ENCODE measurements at places on chromosomes 16 and 17.

DNA sequence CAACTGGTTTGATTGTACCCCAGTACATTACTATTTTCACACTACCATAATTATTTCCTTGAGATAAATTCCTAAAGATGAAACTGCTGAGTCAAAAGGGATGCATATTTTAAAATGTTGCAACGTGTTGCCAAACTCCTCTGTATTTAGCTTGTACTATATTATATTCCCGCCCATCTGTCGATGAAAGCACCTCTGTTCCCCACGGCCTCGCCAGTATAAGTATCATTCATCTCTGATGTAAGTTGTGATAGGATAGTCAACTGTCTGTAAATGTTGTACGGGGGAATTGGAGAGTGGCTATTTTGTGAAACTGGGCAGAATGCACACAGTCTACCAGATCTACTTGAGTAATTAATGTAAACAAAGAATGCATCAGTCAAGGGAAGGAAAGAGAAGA is 47.7 kb upstream of the TNRC6A start:
- no peak for DNase-seq

- no peak for DNase-seq
These were observed 1.6 kb downstream of the BORCS6 start for GRCh38 chr17:8188263-8188839.

DNA sequence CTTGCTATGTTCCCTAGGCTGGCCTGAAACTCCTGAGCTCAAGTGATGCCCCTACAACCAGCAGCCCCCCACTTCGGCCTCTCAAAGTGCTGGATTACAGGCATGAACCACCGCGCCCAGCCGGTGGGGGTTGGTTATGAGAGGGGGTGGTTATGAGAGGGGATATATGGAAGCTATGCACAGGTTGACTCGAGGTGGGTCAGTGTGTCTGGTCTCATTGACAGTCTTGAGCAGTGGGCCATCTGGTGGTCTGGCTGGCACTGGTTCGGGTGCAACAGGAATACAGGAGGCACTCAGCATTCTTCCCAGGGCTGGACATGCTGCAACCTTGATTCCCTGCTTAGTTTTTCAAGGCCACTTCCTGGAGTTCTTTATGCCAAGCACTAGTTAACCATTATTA is 5.6 kb upstream of the STX1B start:
- no peak for DNase-seq

DNA sequence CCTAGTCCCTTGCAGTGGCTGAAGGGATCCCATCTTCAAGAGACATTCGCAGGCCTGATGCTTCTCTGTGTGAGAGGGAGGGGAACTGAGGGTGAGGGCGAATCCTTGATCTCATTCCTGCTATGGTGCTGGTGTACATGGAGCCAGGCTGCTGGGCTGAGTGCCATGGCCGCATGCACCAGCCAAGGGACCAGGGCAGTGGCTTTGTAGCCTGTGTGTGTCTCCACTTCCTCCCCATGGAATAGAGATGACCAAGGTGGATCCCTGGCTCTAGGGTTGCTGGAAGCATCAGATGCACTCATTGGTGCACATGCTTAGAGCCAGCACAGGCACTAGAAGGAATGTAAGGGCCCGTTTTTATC is 195.0 kb downstream of the FOXL1 start:
- DNase-seq, result no peak

GRCh38 chr17:44530896-44531418 is 26.3 kb upstream of the FZD2 start:
- no peak for DNase-seq

- no peak for DNase-seq
These were observed 29.0 kb downstream of the HELZ start for GRCh38 chr17:67215991-67216421.

DNA sequence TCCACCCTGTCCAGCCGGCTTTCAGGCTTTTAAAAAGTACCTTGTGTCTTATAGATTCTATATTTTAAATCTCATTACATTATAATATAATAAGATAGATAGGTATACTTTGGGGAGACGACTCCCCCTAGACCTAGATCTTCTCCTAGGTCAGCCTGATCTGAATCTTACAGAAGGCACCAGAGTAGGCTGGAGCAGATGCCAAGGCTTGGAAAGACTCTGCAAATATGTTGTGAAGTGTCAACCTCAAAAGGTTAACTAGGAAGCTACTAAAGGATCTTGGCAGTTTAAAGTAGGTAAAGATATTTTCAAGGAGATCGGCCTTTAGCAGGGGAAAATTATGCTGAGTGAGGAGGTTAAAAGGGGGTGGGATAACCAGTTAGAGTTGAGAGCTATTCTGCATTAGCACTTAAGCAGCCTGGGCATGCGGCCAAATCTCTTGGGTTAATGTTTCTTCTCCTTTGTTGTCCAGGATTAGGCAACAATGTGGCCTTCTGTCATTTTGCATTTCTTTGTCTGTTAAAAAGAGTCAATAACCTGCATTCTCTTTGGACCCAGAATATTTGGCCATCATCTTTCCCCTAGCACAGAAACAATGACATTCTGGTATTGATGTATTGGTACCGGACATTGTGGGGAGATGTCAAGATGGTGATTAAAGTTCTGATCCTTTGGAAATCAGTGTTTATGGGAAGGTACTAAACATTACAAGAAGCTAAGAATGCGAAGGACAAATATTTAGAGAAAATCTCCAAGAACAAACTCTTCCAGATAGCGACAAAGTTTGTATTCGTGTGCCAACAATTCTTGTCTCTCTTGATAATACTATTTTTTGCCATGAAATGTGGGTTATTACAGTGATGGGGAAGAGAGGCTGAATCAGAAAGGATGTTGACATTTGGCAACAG is 51.2 kb upstream of the DHX40 start:
- DNase-seq, result no peak

GRCh38 chr17:48760411-48760810 is 31.9 kb upstream of the HOXB13 start:
- no peak for DNase-seq

GRCh38 chr17:4258867-4259266 is 4.9 kb downstream of the ANKFY1 start:
- no peak for DNase-seq

- DNase-seq, result no peak
These were observed 120.0 kb downstream of the PHKB start for GRCh38 chr16:47581114-47581513.

DNA sequence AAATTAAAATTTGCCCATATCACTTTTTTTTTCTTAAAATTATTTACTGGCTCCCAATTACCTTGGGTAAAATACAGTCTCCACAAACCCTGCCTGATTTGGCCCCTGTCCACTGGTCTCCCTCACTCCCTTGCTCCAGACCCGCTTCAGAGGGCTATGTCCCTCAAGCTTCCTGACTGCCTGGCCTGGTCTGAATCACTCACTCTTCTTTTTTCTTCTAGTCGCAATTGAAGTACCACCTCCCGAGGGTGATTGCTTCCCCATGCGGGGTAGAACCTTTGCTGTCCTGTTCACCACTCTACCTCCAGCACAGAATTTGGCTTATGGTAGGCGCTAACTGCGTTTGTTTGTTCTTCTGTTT is 598 bp upstream of the PGAP3 start:
- DNase-seq, result no peak

DNA sequence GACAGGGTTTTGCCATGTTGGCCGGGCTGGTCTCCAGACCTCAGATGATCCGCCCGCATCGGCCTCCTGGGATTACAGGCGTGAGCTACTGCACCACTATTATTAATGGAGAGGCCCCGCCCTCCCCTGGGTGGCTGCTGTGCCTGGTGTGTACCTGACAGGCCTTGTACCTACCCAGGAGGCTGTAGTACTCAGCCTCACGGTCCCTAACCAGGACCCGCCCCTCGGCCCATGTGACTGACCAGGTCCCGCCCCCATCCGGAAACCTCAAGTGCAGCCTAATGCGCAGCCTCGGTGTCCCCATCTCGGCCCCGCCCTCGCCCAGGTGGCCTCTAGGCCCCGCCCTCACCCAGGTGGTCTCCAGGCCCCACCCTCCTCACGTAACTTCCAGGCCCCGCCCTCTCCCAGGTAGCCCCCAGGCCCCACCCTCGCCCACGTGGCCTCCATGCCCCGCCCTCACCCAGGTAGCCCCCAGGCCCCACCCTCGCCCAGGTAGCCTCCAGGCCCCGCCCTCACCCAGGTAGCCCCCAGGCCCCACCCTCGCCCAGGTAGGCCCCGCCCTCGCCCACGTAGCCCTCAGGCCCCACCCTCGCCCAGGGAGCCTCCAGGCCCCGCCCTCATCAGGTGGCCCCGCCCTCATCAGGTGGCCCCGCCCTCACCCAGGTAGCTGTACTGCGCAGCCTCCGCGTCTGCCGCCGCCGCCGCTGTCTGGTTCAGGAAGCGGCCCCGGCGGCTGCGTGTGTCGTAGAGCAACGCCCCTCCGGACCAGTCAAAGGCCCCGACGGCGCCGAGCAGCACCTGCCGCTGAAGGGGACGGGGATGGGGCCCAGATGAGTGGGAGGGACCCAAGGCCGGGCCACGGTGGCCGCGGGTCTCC is 31.0 kb downstream of the HASPIN start:
- DNase-seq, result peak; percentile 59

- no peak for DNase-seq
These were observed at the start of gene TRIM47 for GRCh38 chr17:75878174-75878998. TRIM47 (minus strand) TSS chr17:75878581; CDS start chr17:75878548, 33 bp downstream.

DNA sequence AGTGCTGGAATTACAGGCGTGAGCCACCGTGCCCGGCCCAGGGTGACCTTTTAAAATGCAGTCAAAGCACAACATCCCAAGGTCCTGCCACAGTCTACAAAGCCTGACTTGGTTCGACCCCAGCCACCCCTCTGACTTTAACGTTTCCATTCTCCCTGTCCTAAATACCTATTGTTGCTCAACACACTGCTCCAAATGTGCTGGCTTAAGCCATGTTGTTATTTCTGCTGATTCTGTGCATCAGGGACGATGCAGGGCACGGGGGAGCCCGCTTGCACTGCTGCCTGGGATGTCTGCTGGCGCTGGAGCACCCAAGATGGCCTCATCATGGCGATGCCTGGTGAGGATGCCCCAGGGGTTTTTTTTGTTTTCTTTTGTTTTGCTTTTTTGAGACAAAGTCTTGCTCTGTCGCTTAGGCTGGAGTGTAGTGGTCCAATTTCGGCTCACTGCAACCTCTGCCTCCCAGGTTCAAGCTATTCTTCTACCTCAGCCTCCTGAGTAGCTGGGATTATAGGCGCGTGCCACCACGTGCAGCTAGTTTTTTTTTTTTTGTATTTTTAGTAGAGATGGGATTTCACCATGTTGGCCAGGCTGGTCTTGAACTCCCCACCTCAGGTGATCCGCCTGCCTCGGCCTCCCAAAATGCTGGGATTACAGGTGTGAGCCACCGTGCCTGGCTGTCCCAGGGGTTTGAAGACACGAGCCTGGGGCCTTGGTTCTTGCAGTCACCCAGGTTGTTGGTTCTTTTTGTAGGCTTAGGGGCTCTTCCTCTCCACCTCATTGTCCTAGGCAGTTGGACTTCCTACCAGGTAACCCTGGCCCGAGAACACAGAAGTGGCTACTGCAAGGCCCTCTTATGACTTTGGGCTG is 22.9 kb downstream of the TMC7 start:
- DNase-seq, result no peak

DNA sequence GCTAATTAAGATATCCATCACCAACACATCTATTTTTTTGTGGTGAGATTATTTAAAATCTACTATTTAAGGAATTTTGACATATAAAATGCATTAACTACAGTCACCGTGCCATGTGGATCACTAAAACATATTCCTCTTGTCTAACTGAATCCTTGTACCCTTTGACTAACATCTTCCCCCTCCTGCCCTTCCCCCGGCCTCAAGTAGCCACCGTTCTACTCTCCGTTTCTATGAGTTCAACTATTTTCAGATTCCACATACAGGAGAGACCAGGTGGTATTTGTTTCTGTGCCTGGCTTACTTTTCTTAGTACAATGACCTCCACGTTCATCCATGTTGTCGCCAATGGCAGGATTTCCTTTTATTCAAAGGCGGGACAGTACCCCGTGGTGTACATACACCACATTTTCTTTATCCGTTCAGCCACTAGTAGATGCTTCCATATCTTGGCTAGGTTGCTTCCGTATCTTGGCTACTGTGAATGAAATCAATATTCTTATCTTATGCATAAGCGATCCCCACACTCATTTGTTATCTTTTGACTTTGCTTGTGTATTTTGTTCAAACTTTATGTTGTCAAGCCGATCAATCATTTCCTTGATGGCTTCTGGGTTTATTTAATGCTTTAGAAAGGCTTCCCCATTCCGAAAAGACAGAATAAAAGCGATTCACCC is 134.7 kb downstream of the KCNJ12 start:
- no peak for DNase-seq

GRCh38 chr17:73646409-73647300 is 2.4 kb upstream of the SDK2 start:
- no peak for DNase-seq

Measured in activated CD4-positive, alpha-beta T cell treated with anti-CD3 and anti-CD28 coated beads, Interleukin-2, amount 50 U/mL, for 48 hours (primary cell).